Neural crest cell (in vitro differentiated cells): ENCODE measurements at places on chromosomes 4 and X.
A peak's percentile ranks its signal among the peaks of the same experiment; 100 is the strongest.

GRCh38 chrX:853304-853703 lies 222.7 kb downstream of the SHOX start:
- DNase-seq: no peak

DNA sequence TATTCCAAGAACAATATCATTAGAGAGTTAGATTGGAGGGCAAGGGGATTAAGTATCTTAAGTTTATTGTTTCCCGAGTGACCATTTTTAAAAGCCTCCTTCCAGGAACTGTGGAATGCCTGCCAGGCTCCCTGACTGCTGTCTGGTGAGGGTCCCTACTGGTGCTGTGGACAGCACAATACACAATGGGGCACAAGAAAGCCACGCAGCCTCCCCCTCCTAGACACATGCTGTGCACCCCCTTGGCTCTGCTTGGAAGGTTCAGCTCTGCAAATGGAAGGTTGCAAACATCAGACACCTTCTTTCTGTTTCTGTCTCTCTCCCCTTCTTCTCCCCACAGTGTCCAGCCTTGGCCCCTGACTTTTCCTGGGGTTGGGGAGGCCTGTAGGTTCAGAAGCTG lies 153.2 kb downstream of the SHROOM3 start:
- DNase-seq: no peak

DNA sequence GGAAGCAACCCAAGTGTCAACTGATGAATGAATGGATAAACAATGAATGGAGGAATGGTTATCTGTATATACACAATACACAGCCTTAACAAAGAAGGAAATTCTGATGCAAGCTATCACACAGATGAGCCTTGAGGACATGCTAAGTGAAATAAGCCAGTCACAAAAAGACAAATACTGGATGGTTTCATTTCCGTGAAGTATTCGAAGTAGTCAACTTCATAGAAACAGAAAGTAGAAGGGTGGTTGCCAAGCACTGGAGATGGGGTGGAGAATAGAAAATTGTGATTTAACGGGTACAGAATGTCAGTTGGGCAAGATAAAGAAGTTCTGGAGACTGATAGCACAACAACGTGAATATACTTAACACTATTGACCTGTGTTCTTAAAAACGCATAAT lies 28.2 kb downstream of the CENPU start:
- DNase-seq: no peak

- DNase-seq: no peak
Measured at GRCh38 chr4:153137159-153137558, 67.1 kb upstream of the TRIM2 start.

GRCh38 chr4:73021634-73022033 lies 47.9 kb downstream of the COX18 start:
- no peak for DNase-seq

- DNase-seq: no peak
Measured at GRCh38 chr4:83267830-83268475, 16.6 kb downstream of the COQ2 start.

DNA sequence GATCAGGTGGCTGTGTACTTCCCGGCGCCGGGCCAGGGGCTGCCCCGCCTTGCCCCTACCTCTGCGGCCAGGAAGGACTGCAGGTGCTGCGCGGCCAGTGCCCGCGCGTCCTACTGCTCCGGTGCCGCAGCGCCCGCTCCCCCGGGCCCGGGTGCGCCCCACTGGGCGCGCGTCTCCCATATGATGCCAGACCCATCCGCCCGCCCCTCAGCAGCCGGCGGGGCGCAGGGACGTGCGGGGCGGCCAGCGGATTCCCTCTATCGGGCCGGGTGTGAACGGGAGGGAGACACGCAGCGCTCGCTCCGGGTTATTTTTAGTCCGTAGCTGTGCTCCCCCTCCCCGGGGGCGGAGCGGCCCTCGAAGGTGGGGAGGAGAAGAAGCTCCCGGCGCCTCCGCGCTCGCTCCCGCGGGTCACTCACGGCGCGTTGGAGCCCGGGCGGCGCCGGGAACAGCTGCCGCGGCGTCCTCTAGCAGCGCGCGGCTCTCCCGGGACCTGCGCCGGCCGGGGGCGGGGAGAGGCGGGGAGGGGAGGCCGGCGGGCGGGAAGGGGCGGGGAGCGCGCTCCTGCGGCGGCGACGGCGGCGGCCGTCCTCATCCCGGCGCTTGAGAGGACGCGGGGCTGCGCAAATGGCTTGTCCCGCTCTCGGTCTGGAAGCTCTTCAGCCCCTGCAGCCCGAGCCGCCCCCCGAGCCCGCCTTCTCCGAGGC lies 103.6 kb downstream of the UCHL1 start:
- peak; percentile 45 for DNase-seq

GRCh38 chrX:84974803-84975202 lies 28.9 kb upstream of the APOOL start:
- no peak for DNase-seq

DNA sequence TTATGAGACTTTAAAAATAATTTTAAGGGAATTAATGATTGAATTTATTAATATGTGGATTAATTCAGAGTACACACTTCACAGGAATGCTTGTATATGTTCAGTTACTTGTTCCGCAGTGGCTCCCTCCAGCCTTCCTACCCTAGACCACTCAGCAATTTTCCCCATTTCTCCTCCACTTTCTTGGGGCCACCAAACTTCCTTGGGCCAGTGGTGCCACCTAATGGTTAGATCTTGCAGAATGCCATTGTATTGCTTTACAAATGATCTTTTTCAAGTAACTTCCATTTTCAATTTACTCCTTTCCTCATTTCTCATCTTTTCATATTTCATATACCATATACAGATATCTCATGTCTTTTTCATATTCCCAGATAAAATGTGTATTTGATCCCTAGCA lies 3.6 kb upstream of the RNF175 start:
- DNase-seq: no peak

DNA sequence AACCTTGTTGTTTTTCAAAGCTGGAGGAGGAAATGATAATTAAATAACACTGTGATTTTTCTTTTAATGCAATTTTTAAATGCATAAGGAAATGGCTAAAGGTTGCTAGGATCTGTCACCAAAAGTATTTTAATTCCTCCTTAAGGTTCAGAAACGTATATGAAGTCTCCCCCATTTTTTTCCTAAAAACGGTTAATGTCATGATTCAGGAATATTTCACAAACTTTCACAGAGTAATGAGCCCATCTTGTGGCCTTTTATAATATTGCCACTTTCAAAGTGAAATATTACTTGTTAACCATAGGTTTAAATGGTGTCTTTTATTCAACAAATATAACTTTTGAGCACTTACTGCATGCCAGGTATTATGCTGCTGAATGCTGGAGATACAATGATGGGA lies 99.5 kb upstream of the USP38 start:
- DNase-seq: no peak

GRCh38 chrX:46407036-46407752 lies 138.0 kb downstream of the ZNF674 start:
- no peak for DNase-seq

DNA sequence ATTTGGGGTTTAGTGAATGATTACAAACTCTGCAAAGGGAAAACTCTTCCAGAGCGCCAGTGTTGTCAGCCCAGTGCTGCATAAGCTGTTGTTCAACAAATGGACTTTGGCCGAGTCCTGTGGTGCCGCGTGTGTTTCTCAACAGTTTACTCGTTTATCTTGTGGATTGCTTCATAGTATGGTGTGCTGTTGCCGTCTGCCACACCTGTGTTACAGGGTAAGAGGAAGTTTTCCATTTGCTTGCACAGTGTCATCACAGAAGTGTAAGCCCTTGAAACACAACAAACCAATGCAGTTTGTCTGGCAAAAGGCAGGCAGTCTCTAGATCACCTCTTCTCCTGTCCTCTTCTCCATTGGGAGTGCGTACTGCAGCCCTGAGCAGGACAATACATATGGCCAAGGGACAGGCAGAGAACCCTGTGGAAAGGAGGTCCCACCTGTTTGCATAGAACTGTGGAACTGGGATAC lies 66.3 kb downstream of the DCUN1D4 start:
- DNase-seq: no peak

GRCh38 chr4:123616951-123617461 lies 220.4 kb downstream of the SPRY1 start:
- DNase-seq: peak; percentile 45

DNA sequence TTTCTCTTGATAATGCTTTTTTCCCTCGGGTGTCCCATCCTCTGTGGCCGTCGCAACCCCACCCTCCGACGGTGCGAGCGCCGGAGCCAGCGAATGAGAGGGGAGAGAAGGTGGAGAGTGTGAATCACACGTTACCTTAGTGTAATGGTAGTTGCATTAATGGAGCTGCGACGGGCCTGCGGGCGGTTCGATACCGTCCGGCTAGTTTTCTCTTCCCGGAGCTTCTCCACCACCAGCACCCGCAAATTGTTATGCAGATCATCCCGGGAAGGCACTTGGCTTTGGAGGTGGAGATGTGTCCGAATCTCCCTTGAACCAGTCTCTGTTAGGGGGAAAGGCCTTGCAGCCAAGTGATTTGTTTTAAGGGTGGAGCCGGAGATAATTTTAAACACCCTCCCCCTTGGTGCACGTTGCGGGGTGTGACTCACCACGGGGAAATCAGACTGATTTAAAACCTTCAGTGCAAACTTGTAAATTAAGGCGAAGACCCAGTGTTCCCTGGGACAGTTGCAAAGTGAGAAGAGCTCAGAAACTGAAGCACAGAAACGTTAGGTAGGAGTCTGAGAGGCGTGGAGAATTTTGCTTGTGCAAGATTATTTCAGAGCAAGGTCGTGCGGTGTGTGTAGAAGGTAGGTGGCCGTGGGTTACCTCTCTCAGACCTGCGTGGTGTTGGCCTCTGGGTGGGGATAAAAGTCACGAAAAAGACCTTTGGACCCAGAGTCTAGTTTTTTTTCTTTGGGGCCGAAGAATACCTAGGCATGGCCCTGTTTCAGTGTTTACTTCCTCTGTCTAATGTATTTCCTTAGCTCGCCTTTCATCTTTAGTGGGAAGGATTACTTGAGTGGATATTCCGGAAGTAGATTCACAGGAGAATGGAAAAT lies 1.3 kb downstream of the AFF1 start:
- DNase-seq: no peak

DNA sequence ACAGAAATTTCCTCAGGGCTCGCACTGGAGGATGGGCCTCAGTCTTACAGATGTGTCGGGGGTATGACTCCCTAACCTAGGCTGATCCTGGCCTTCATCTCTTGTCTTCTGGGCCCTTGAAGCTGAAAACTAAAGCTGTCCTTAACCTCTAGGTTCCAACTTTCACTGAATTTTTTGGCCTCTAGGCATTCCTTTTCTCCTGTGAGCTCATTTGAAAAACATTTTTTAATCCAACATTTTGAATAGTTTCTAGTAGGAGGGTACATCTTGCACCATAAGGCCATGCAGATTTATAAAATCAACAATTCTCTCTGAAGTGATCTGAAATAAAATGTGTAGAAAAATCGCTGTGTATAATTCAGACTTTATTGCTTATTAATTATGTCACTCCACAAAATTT lies 19.7 kb downstream of the RWDD4 start:
- DNase-seq: no peak

GRCh38 chr4:80585542-80585941 lies 250.0 kb downstream of the CFAP299 start:
- no peak for DNase-seq

GRCh38 chr4:89070041-89070440 lies 13.1 kb upstream of the FAM13A start:
- DNase-seq: no peak
